ENCODE measurements at places on chromosomes 2 and 18.

- DNase-seq = peak; percentile 50
Observed at GRCh38 chr2:30252723-30253701, 21.7 kb downstream of the LBH start.

GRCh38 chr2:96715658-96716057 lies 24.2 kb downstream of the LMAN2L start:
- no peak for DNase-seq

- no peak for DNase-seq
Observed at GRCh38 chr2:29080886-29081743, 6.8 kb upstream of the PCARE start.

GRCh38 chr2:46748735-46749531 lies 166.7 kb downstream of the MCFD2 start:
- no peak for DNase-seq

GRCh38 chr2:72815655-72816278 lies 10.1 kb downstream of the EXOC6B start:
- no peak for DNase-seq

- peak; percentile 35 for DNase-seq
Observed at GRCh38 chr2:20424300-20425290, 22.3 kb upstream of the RHOB start.

GRCh38 chr18:76619261-76619620 lies 124.2 kb upstream of the ZNF516 start:
- no peak for DNase-seq

DNA sequence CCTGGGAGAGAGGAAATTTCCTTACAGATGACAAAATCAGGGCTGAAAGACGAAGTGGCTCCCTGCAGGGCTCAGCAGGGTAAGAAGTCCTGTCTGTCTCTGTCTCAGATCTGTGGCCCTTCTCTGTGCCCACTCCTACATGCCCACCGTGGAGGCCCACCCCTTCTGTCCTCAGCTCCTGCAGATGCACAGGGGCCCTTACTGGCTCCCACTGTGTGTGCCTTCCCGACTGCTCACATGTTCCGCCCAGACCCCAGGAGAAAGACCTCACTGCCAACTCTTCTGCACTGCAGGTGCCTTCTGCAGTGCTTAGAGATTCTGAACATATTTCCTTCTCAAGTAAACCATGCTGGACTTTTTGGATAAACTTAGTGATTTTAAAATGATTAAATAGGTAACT lies 1.9 kb upstream of the KCNS3 start:
- no peak for DNase-seq

- no peak for DNase-seq
Observed at GRCh38 chr2:10661846-10662245, 27.9 kb downstream of the NOL10 start.

GRCh38 chr2:208984376-208985090 lies 439.3 kb upstream of the MAP2 start:
- DNase-seq = no peak

DNA sequence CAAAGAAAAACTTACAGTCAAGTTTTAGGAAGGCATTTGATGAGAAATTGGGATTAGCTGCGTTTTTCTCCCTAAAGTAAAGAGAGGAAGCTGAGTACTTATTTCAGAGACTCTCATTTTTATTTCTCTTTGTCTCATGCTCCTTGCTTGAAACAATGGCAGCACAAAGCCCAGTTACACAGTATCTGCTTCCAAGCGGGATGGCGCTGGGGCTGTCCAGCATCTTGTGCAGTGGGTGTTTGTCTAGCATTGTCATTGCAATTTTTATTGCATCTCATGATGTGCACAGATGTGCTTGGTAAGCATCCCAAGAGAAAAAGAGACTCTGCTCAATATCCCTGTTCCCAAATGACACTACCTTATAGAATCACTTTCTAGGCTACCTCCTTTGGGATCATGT lies 102.8 kb upstream of the ZNF521 start:
- DNase-seq = no peak

GRCh38 chr2:143704451-143705106 lies 575.4 kb downstream of the ARHGAP15 start:
- DNase-seq = no peak

GRCh38 chr2:8268172-8268783 lies 413.6 kb upstream of the ID2 start:
- no peak for DNase-seq

DNA sequence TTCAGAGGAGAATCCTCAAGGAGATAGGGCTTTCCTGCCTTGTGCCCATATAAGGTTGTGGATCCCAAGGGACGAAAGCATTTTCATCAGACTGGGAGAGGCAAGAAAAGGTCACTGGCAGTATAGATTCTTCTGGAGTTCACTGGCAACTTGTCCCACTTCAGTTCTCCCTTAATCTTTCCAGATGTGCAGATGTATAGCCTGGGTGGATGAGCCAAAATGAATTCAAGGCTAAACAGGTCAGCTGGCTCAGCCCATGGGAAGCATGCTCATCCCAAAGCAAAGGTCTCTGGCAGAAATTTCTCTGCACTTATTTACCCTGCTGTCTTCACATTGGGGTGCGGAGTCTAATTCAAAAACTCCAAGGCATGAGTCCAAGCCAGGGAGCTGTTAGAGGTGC lies 148.9 kb upstream of the TNP1 start:
- DNase-seq = no peak

DNA sequence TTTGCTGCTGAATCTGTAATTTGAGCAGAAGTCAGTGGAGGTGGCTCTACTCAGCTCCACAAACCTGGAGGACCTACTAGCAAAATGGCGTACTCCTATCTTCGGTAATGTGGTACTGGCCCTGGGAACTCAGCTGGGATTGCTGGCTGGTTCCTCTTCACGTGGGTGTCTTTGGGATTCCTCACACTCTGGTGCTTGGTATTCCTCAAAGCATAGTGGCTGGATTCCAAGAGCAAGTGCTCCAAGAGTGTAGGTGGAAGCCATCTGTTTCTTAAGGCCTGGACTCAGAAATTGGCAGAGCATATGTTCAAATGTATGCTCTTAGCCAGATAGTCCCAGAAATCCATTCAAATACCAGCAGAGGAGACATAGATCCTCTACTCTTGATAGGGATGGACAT lies 281.9 kb upstream of the CDH7 start:
- DNase-seq = no peak

DNA sequence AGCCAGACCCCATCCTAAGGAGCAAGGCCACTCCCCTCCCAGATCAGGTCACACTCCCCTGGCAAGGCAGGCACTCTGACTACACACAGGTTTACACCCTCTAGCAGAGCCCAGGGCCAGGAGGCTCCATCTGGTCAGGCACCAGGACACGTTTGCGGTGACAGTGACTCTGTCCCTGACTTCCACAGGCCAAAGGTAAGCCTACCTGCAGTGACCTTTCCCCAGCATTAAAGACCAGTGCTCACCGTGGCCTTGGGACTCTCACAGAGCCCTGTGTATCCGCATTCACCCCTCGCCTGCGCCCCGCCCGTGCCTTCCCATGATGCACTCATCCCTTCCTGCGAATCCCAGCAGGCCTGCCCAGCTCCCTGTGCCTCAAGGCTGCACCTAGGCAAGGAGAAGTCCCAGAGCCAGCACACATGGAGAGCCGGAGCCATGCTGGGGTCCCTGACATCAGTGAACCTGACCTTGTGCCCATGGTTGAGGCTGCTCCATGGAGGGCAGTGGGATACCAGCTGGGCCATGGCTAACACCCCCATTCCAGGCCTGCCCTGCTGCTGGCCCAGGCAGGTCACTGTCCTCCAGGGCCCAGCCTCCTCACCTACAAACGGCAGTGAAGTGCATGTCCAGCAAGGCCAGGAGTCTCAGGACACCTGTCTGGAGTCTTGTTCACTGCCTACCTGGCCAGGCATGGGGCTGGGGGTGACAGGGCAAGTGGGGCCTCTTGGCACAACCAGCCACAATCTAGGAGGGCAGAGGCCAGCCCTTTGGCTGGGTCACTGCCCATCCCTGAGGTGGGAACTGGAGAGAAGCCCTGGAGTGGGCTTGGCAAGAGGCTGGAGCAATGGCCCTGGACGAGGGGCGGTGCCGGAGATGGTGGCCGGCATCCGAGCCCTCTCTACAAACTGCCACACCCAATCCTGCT lies 3.0 kb downstream of the NEURL3 start:
- no peak for DNase-seq

- no peak for DNase-seq
Observed at GRCh38 chr2:41972179-41972578, 75.6 kb upstream of the PKDCC start.

- no peak for DNase-seq
Observed at GRCh38 chr2:169087757-169088379, 18.5 kb downstream of the DHRS9 start.

DNA sequence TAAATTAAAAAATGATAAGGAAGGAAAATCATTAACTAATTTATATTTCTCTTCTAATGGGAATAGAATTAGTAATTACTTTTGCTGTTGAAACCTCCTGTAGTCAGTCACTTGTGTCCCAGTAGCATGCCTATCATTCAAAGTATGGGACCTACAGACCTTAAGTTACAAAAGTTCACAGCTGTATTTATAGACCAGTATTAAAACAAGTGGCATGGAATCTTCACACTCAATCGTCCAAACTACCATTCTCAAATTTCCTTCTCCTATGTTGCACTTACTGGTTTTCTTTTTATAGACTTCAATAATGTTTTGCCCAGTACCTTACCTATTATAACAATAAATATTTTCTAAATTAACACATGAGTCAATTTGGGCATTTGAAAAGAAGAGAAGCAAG lies 639.9 kb downstream of the ERBB4 start:
- no peak for DNase-seq

GRCh38 chr2:166464187-166464586 lies 29.9 kb downstream of the SCN7A start:
- DNase-seq = no peak

GRCh38 chr2:22995576-22995975 lies 389.4 kb upstream of the KLHL29 start:
- no peak for DNase-seq

DNA sequence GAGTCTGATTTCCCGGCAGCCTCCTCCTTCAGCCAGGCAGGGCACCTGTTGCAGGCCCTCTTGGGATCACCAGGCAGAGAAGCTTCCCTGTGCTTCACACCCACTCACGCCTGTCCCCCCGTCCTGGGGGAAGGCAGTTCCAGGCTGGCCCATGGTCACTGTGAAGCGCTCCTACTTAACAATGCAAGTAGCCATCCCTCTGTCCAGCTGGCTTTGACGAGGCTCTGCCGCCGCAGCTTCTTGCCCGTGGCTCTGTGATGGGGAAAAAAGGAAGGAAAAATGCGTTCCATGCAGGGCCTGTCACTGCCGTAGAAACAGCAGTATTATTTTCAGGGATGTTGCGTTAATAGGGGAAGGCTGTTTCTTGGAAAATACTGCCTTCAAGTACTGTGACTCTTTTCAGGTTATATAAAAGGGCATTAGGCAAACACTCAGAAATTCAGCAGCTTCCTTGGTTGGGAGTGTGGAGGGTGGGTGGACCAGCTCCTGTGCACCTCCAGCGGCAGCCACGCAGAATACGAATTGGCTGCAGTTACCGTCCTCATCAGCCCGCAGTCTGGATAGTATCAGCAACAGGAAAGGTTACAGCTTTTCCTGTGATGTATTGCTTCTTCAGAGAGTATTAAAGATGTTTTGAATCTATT lies 232.3 kb downstream of the KLHL29 start:
- DNase-seq = no peak

DNA sequence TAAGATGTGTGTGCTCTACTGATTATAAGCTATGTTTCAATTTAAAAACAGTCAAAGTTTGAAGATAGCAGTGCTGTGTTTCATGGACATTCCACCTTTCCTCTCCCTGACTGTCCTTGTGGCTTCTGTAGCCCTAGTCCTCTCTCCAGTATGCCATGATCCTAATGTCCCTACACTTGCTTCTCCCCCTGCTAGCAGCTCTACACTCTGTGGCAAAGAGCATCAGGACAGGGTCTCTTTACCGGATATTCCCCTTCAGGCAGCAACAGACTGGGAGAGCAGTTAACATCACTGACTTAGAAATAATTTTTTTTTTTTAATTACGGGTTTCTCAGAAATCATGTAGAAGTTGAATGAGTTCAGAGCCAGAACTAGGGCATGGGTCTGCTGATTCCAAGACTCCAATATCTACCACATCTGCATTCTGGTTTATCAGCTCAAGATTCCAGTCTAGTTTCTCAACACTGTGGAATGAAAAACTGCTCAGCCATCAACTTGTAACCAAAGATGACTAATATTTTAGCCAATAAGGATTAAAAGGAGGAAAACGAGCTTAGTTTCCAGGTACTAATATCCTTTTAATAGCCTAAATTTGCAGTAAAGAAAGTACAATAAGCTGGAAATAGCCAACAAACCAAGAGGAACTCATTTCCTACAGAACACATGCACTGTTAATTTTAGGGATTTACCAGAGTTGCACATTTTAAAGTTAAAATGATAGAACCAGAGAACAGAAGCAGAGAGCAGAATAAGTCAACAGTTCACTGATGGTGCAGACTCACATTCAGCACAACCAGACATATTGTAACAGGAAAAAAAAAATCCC lies 45.2 kb downstream of the TMEM131 start:
- no peak for DNase-seq

DNA sequence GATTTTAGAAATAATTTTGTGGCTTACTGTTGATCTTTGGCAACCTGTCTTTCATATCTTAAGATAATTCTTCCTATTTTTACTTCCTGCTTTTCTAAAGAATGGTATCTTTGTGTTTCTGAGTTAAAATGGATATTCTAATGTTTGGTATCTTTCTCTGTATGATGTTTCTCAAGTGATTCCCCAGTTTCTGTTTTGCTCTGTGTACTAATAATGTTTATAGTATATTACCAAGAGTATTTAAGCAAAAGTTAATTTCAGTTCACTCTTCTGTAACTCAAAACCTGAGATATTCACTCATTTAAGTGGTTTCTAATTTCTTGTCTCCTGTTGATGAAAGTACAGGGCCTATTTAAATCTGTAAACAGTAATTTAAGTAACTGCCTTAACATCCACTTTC lies 58.3 kb downstream of the CCDC150 start:
- no peak for DNase-seq

DNA sequence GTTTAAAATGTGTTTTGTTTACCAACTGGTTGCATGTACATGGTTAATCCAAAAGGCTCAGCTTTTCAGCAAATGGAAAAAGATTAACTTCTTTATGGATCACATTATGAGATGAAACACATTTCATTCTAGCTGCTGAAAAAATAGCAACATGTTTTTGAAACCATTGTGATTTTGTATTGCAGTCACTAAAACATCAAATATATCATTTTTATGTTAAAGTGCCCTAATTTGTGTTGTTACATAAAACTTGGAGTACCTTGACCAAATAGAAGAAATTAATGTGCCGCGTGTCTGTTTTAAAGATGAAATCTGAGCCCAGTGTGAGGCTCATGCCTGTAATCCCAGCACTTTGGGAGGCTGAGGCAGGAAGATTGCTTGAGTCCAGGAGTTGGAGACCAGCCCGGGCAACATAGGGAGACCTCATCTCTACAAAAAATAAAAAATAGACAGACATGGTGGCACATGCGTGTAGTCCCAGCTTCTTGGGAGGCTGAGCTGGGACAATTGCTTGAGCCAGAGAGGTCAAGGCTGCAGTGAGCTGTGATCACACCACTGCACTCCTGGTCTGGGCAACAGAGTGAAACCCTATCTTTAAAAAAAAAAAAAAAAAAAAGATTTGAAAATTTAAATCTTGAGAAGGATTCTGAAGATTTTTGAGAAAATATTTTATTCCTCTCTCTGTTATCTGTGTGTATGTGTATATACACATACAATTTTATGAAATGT lies 96.6 kb downstream of the FMNL2 start:
- no peak for DNase-seq

GRCh38 chr2:171711351-171711750 lies 24.1 kb downstream of the DYNC1I2 start:
- DNase-seq = no peak

GRCh38 chr2:146235158-146235557 lies 1609.7 kb upstream of the ACVR2A start:
- no peak for DNase-seq
